ENCODE measurements at places on chromosomes 2 and 18.

GRCh38 chr2:18131761-18132160 is 253.3 kb downstream of the KCNS3 start:
- no peak for DNase-seq

DNA sequence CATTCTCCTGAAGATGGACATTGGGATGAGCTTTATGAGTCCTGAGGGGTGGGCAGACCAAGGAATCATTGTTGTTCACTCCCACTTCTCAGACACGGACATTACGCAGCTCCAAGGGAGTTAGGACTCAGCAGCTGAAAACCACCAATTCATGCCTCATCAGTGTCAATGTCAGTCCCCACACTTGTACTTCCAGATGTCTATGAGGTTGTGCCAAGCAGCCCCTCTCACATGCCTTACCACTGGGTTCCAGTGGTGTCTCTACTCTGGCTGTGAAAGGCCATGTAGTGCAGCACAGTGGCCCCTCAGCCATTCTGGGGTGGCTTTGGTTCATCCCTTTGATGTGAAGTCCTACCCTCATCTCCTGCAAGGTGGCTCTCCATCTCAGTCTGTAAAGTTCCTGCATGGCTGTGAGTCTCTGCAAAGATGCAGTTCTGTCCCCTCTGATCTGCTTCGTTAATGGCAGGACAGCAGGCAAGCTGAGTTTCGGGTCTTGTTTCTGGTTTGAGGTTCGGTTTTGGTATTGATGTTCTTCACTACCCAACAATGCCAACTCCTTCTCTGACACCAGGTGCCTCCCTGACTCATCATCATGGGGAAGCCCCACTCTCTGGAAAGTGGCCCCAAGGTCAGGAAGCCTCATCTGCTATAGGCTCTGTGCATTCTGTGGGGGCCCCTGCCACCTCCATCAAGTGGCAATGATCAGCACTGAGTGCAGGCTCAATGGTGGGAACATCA is 14.0 kb upstream of the COL6A3 start:
- DNase-seq = peak; percentile 58

- DNase-seq = no peak
Observed at GRCh38 chr2:156182132-156182531, 150.4 kb downstream of the NR4A2 start.

GRCh38 chr2:27322766-27323595 is at the start of gene MPV17:
TSS of gene MPV17 (minus strand) at chr2:27323097. CDS start at chr2:27322517, 580 bp downstream.
- DNase-seq = peak; percentile 77

DNA sequence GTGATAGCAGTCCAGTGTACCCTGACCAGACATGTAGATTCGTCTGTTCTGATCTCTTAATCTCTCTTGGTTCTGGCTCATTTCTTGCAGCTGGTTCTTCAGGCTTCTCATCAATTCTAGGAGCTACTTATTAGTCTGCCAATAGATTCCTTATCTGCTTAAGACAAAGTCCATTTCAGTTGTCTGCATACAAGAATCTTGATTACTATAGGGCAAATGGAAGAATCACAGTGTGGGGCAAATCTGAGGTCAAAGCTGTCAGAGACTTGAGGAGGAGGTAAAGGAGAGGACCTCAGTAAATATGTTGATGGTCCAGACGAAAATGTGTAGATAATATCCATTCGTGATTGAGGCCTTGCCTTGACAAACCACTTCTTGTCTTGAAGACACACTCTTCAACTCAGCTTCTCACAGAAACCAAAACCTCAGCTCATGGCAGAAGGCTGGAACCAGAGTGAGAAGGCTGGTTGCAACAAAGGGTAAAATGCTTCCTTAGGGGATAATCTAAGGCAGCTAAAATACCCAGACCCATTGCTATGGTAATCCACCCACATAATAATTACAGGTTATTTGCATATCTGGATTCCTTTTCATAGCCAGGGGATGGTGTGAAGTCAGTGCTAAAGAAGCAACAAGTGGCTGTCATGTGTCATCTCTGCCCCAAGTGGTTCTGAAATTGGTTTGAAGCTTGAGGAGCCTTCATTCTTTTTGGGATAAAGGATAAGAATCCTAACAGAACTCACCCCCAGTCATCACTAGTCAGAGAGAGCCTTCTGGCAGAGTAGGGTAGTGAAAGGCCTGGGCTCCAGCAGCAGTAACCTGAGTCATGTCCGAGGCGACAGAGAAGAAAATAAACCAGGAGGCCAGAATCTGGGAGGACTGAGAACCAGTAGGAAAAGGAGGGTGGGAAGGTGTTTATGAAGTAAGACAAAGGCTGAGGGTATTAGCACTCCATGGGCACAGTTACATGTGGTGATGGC is 29.2 kb upstream of the PELI1 start:
- DNase-seq = no peak

GRCh38 chr18:3162181-3162580 is 57.6 kb downstream of the MYOM1 start:
- no peak for DNase-seq
